ENCODE measurements at places on chromosomes 16 and 17. TPM values are rescaled to one million over a fixed set of nuclear protein-coding genes. Genes with fewer than 3 reads are reported as not detected.

PNMT gene
- total RNA-seq = 1.2 TPM

C17orf50 gene
- total RNA-seq = not detected

KRTAP9-8 gene
- total RNA-seq = not detected

ATP2A3 gene
- total RNA-seq = 326 TPM

OTOA gene
- not detected for total RNA-seq

CAVIN1 gene
- total RNA-seq = 0.11 TPM

ATP1B2 gene
- total RNA-seq = not detected

ACBD4 gene
- 14.2 TPM for total RNA-seq

KANSL1 gene
- 240 TPM for total RNA-seq

CDRT15L2 gene
- not detected for total RNA-seq

DOC2B gene
- 0.07 TPM for total RNA-seq

PKMYT1 gene
- 5.9 TPM for total RNA-seq

HSD17B2 gene
- not detected for total RNA-seq

OR1A1 gene
- not detected for total RNA-seq

FAM234A gene
- total RNA-seq = 40.7 TPM

SLC16A6 gene
- total RNA-seq = 19.4 TPM

WFDC1 gene
- not detected for total RNA-seq

CA5A gene
- not detected for total RNA-seq

SSTR5 gene
- not detected for total RNA-seq

KRTAP9-2 gene
- total RNA-seq = not detected

CD79B gene
- total RNA-seq = 28.9 TPM

ZNF205 gene
- not detected for total RNA-seq

PLA2G10 gene
- total RNA-seq = not detected

ZFHX3 gene
- 7.5 TPM for total RNA-seq

KLHL10 gene
- total RNA-seq = not detected

All from natural killer cell (primary cell).